ENCODE measurements at places on chromosomes 5 and 9.

GRCh38 chr5:93570294-93571113 is 10.5 kb downstream of the NR2F1-AS1 start:
- DNase-seq, result no peak

GRCh38 chr5:147674411-147674810 is 108.1 kb downstream of the JAKMIP2 start:
- no peak for DNase-seq

DNA sequence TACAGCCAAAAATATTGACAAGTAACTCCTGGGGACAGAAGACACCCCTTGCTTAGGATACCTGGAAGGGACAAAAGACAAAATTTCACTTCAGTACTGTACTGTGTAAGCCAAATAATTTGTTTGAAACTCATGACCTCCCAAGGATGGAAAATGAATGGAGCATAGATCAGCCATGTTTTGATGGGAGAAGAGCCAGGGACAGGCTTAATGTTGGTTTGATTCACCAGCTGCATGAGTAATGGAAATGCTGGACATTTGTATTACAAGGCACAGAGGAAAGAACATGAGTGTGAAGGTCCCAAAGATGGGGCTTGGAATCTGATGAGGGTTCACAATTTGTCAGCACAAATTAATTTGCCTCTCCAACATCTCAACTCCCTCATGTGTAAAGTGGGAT is 122.8 kb downstream of the ENC1 start:
- DNase-seq, result peak; percentile 86

- DNase-seq, result no peak
Measured at GRCh38 chr5:158995694-158996173, 104.0 kb downstream of the EBF1 start.

Measured in IMR-90 (cell line).